ENCODE measurements at places on chromosomes 6 and 20. TPM values are rescaled to one million over a fixed set of nuclear protein-coding genes. Genes with fewer than 3 reads are reported as not detected.

Gene HLA-DQB2
- not detected for total RNA-seq

Gene CNR1
- 1.7 TPM for total RNA-seq

Gene CST2
- total RNA-seq, result not detected

Gene ZBP1
- not detected for total RNA-seq

Gene EFCAB8
- not detected for total RNA-seq

Gene ACOT13
- 34.1 TPM for total RNA-seq

Gene BPI
- total RNA-seq, result not detected

Gene SLC12A5
- total RNA-seq, result 0.74 TPM

Gene DDX39B
- 391 TPM for total RNA-seq

Gene ZBTB46
- total RNA-seq, result 1.6 TPM

Gene ITCH
- total RNA-seq, result 44.4 TPM

Gene TDP2
- 27.1 TPM for total RNA-seq

Gene SLC17A5
- 24.9 TPM for total RNA-seq

Gene MAP3K7
- 23.0 TPM for total RNA-seq

Gene UNC93A
- total RNA-seq, result not detected

Gene INSM1
- 0.66 TPM for total RNA-seq

Gene LAMA5
- 6.8 TPM for total RNA-seq

DNA sequence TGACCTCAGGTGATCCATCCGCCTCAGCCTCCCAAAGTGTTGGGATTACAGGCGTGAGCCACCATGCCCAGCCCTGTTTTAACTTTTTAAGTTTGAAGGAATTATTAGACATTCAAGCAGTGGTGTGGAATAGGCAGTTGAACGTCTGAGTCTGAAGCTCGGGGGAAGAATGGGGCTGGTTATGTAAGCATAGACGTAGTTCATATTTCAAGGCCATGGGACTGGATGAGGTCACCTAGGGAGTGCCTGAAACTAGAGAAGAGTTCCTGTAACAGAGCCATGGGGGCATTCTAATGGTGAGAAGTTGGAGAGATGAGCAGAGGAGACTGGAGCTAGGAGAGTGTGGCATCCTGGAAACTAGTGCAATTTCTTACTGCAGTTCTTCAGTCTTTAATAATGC is 6.4 kb downstream of the CDKAL1 start:
- peak; percentile 22 for DNase-seq

- peak; percentile 25 for DNase-seq
These were observed 3.1 kb downstream of the FYN start for GRCh38 chr6:111870051-111870741.

GRCh38 chr6:92125681-92126080 is 1293.7 kb downstream of the EPHA7 start:
- DNase-seq, result no peak

GRCh38 chr6:33668914-33669313 is 42.6 kb downstream of the UQCC2 start:
- DNase-seq, result no peak

GRCh38 chr6:33014841-33015634 is 5.6 kb upstream of the HLA-DOA start:
- DNase-seq, result peak; percentile 84

- DNase-seq, result no peak
These were observed 166.5 kb upstream of the JARID2 start for GRCh38 chr6:15079288-15079817.

GRCh38 chr6:147000545-147001488 is 203.4 kb upstream of the STXBP5 start:
- peak; percentile 11 for DNase-seq

DNA sequence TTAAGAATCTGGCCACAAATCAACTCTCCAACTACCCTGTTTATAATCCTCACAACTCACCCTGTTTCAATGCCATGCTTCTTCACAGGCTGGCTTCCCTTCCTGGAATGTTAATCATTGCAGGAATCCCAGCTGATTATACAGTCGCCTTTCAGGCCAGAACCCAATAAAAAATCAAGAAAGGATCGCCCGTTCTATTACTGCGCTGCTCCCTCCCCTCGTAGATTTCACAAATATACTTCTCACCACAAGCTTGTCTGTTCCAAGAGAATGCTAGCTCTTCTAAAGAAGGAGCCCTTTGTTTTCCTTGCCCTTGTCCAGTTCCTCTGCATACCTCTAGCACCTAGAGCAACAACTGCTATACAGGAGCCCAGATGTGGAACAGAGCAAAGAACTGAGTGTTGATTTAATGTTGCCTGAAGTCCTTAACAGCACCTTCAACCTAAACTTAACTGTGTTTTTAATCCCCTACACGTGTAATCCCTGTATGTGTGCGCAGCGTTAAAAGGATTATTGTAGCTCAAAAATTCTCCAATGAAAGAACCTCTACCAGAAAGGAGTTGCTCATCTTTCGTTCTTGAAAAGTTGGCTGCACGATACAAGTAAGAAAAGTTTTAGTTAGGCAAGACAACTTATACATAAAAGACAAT is 988 bp downstream of the ECHDC1 start:
- peak; percentile 81 for DNase-seq

- DNase-seq, result peak; percentile 32
These were observed 978 bp downstream of the WFDC6 start for GRCh38 chr20:45538209-45538799.

GRCh38 chr6:121951918-121952379 is 447.5 kb upstream of the HSF2 start:
- DNase-seq, result no peak

DNA sequence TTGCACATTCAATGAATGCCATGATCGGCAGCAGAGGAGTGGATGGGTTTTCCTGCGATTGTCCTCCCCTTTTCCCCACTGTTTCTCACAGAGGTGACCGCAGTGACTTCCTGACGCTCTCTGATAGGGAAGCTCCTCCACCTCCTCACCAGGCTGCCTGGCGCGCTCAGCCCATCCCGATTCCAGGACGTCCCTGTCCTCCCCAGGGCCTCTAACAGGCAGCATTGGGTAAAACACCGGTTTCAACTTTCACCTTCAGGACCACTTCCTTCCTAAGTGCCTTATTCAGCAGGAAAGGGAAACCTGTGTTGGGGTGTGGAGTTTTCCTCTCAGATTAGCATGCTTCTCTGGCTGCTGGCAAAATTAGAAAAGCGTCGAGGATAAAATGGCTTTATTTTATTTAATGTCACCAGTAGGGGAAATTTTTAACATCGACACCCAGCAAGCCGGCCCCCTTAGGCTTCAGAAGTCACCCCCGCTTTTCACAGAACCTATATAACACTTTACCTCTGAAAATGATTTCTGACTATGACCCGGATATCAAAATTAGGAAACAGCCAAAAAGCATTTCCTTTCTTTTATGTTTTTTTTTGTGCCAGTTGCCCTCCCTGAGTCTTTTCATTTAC is 570.4 kb upstream of the GJE1 start:
- DNase-seq, result no peak

GRCh38 chr6:7268362-7268761 is 44.6 kb downstream of the SSR1 start:
- no peak for DNase-seq

DNA sequence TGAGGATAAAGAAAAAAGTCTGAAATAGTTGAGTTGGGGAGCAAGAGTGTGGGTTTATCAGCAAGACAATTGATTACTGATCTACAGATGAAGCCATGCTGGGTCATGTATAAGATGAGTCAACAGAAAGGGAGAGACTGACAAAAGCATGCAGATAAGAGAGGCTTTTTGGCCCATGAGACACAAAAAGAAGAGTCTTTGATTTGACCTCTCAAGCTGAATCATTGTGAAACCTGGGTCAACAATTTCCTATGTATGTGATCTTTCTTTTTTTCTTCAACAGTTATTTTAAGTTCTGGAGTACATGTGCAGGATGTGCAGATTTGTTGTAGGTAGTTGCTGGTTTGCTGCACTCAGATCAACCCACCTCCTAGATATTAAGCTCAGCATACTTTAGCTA is 15.9 kb downstream of the RIMS1 start:
- no peak for DNase-seq

GRCh38 chr20:25057234-25058050 is 497 bp downstream of the ACSS1 start:
- peak; percentile 55 for DNase-seq

DNA sequence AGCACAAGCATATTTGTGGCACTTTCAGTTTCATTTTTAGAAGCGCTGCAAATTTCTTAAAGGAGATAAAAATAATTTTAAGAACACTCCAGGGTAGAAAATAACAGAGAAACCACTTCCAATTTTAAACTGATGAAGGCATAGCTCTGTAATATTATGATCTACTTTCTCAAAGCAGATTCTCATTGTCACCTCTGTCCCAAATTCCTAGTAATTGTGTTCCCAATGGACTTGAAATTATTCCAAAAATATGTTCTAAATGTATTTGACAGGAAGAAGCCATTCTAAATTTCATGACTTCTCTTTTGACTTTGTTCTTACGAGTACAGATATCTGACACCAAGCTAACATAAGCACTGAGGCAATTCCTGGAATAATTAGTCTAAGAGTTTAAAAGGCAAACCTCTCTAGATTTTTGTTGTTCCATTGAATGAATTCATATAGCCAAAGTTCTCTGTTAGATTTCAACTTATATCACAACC is 140.2 kb upstream of the CARMIL1 start:
- DNase-seq, result no peak

DNA sequence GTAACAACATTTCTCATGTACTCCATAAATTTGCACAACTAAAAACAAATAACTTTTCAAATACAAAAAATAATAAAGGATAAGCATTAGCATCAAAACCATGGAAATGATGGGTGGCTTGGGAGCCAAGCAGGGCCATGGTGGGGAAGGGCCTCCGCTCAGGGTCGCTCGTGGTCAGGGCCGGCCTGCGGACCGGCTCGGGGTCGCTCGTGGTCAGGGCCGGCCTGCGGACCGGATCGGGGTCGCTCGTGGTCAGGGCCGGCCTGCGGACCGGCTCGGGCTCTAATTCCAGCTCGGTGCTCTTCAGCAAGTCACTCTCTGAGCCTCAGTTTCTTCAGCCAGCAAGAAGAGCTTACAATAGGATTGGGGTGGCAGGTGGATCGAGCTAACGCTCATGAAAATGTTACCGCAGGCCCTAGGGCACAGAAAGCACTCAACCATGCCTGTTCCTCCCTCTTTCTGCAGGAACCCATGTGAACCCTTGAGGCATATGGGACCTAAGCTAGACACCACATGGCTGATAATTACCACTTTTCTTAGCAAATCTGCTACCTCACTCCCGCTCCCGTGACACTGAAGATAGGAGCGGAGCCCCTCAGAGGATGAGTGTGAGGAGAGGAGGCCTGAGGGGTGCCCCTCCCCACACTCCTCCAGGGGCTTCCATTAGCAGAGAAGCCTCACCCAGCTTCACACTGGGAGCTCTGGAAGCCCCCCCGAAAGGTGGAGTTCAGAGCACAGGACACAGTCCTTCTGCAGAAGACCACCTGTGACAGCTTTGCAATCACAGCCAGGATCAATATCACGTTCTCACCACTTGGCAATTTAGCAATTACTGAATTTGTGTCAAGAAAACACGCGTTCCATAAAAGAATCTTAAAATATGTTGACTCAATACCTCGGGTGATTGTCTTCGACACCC is 103.0 kb downstream of the PSMB1 start:
- DNase-seq, result no peak

GRCh38 chr6:71444222-71444621 is 155.6 kb downstream of the OGFRL1 start:
- DNase-seq, result peak; percentile 66

DNA sequence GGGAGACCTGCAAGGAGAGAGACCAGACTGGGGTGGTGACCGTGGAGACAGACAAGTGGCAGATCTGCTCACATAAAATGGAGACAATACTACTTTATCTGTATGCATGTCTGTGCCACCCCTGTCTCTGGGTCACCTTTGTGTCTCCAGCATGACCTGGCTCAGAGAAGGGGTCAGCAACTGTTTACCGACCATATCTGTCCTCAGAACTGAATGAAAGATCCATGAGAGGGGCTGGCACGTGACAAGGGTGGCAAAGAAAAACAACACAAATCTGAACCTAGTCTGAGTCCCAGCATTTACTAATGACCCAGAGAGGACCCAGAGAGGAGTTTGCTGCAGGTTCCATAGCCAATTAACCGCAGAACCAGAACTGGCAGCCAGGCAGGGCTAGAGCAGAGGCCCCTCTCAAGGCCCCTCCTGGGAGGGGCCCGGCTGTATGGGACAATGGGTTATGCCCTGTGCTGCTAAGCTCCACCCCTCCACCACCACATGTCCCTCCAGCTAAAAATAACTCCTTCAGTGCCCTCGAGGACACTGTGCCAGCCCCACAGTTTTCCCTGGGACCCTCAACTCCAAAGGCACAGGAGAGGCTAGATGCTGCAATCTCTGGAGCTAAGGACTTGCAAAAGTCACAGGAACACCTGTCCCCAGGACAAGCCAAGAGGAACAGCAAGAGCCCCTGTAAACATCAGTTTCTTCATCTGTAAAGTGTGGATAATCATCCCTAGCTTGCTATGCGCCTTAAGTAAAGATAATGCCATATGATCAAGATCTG is 2.2 kb downstream of the AHCY start:
- peak; percentile 37 for DNase-seq

DNA sequence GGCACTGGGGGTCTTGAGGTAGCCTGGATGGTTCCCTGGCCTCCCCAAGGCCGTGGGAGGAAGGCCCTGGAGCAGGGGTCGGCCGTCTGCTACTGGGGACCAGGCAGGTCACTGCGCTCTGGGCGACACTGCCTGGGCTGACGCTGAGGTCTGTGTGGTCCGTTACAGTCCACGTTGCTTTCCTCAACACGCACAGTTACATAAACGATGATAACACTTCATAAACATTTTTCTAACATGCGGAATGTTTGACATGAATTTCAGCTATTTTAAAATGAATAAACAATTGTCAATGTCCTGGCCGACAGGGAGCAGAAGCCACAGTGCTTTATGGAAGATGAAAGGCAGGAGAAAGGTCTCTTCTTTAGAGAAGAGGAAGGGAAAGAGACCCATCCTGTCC is 10.2 kb upstream of the RBBP8NL start:
- no peak for DNase-seq

GRCh38 chr6:21527731-21528130 is 65.8 kb upstream of the SOX4 start:
- peak; percentile 28 for DNase-seq

GRCh38 chr20:52118016-52118623 is 73.5 kb downstream of the ZFP64 start:
- DNase-seq, result no peak

DNA sequence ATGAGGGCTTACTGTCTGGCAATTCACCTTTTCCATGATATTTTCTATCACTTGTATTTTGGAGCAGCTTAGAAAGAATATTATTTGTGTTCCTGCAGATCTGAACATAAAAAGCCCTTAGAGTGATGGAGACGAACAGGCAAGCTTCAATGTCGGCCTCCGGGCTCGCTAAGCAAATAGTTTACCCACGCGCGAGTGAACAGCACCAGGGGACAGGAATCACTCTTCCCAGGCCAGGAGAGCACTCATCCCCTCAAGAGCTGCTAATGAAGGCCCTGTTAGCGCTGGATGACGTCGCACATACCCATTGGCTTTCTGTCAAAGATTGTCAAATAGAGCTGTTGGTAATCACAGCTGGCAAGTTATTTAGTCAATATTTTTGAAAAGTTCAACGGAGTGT is 395.7 kb downstream of the ZFAND3 start:
- no peak for DNase-seq

DNA sequence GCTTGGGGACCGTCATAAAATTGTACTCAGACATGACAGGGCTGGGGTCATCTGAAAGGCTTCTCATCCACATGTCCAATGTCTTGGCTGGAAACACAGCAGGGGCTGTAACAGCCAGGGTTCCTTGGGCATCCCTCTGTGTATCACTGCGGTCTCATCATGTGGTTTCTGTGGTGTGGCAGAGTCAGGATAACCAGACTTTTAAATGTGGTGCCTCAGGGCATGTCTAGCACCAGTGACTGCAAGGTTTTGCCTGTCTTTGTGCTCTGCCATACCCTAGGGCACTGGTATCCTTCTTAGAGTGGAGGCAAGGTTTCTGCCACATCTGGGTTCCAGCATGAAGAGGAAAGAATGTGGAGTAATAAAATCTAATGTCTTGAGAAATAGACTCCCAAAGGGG is 124.2 kb downstream of the PLEKHG1 start:
- peak; percentile 51 for DNase-seq

All from SK-MEL-5 (cell line).